ENCODE measurements at places on chromosomes 1 and 21.
A peak's percentile ranks its signal among the peaks of the same experiment; 100 is the strongest.

DNA sequence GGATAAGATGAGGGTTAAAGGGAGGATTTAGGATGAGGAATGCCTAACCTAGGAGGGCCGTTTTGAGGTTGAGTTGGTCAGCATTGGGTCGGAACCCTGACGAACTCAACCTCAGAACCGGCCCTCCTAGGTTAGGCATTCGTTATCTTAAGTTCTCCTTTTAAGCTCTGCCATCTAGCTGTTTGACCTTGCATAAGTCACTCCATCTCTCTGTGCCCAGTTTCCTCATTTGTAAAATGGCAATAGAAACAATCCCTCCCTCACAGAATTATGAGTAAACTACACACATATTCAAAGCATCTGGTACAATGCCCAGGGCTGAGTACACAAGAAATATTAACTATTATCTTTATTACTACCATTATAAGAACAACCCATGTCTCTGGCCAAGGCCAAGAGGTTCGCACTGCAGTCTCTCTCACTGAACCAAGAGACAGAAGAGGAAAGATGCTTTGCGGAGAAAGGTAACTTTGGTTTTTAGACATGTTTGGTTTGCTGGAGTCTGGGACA is 4.8 kb downstream of the ABCB10 start:
- DNase-seq: no peak

DNA sequence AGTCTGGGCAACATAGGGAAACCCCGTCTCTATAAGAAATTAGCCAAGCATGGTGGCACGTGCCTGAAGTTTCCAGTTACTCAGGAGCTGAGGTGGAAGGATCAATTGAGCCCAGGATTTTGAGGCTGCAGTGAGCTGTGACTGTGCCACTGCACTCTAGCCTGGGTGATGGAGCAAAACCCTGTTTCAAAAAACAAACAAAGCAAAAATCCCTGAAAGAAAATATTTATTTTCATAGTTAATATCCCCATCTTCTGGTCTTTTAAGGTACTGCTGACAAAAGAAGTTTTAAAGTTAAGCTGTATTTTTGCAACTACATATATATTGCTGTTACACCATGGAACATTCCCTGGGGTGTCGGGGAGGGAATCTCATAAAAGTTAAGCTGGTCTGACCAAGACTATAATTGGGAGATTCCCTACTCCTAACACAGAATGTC is 26.0 kb downstream of the VAMP4 start:
- DNase-seq: no peak

GRCh38 chr1:33180911-33181890 is 642 bp downstream of the TRIM62 start:
- DNase-seq: peak; percentile 88

DNA sequence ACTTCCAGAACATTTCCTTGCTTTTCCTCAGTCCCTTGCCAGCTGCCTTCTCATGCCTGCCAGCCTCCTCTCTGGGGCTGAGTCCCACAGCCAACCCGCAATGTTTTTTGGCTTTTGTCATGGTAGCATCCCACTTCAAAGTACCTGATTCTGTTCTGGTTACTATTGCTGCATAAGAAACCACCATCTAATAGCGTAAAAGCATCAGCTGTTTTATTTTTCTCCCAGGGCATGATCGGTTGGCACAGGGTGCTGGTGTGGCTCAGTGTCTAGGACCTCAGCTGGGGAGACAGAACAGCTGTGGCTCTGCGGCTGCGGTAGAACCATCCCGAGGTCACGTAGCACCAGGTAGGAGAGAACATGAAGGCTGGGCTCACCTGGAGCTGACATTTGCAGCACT is 8.9 kb upstream of the PRMT2 start:
- peak; percentile 59 for DNase-seq

- DNase-seq: no peak
Measured at GRCh38 chr1:175824079-175824478, 80.7 kb upstream of the TNR start.

DNA sequence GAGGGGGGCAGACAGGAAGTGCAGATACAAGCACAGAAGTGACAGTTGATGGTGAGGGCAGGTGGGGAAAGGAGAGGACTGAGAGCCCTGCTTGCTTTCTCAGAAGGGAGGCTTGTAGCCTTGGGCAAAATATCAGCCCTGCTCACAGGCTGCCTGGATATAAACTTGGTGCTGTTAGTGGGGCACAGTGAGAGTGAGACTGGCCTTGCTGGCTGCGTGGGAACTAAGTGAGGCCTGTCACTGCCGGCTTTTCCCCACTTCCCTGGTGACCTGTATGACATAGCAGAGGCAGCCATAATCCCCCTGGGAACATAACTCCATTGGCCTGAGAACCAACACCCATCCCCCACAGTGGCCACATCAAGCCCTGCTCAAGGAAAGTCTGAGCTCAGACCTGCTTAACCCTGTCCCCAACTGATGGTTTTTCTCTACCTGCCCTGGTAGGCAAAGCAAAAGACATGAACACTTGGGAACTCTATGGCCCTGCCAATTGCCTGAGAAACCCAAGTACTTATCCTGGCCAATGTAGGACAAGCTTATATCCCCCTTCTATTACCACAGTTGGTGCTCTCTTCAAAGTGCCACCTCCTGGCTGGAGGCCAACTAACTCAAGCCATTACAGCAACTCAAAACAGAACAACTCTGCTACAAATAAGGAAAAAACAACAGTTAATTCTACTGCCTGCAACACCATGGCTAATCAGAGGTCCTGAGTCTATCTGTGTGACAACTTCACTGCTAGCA is 472.7 kb downstream of the PLPP3 start:
- no peak for DNase-seq

Data from CD4-positive, alpha-beta T cell treated with Interleukin-4 for 1 hour (primary cell).